Left lung (tissue), 14 donors: ENCODE measurements at places on chromosomes 2 and 18. TPM values are rescaled to one million over a fixed set of nuclear protein-coding genes. Genes with fewer than 3 reads are reported as not detected.

The CD302 gene
- 56.7 TPM for polyA plus RNA-seq

GRCh38 chr2:27622921-27623384 lies 5.9 kb downstream of the CCDC121 start:
- DNase-seq = no peak

DNA sequence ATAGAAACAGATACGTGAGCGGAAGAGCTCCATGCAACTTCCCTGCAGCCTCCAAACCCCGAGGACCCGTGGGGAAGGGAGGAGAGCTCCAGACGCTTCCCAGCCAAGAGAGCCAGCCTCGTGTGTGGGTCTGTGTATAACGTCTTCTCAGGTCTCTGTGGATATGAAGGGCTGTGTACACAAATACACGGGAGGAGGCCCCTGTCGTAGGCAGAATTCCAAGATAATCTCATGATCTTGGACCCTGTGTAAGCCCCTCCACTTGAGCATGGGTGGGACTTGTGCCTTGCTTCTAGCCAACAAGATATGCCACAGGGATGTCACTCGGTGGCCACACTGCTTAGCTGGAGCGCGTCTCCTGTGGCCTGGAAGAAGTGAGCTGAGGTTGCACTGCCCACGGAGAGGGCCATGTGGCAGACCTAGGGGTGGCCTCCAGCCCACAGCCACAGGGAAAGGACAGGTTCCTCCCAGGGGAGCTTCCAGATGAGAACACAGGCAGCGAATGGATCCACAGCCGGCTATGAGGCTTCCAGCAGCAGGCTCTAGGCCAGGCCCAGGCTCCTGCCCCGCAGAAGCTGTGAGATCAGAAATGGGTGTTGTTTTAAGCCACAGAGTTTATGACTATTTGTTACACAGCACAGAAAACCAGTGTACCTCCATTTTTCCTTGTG lies 15.6 kb upstream of the KLF11 start:
- no peak for DNase-seq

DNA sequence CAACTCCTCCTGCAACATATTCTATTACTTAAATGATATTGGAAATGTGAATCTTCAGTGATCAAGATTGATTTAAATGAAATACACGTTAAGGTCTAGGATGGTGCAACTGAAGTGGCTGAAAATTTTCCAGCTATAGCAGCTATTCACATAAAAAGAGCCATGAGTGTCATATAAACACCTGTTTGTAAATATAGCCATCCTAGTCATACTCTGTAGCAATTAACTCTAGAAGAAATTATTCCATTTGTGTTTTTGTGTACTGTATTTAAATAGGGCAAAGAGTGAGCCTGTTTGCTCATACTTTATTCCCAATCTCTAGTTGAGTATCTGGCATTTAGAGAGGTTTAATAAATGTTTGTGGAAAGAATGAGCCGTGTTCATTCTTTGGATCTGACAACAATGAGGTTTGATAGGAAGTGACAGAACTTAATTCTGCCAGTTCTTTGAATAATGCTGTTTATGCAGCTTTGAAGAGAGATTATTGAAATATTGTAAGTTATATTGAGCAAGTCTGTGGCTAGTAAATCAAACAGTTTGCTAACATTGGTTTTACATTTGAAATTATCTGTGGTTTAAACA lies 49.7 kb downstream of the BABAM2 start:
- DNase-seq = no peak

The CCDC102B gene
- 11.1 TPM for polyA plus RNA-seq

DNA sequence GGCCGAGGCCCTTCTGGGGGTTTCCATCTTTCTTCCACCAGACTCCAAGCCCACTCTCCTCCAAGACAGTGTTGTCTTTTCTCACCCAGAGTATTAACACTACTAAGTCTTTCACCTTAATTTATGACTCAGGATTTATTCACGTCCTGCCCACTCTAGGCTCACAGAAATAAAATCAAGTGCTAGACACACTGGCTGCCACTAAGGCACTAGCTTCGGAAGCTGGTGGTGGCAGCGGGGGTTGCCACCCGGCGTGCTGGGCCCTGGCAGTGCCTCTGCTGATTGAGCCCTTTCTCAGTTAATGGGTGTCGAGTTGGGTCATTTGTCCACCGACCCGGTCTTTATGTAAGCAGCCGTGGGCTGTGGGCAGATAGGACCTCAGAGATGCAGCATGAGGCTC lies 93.6 kb upstream of the FZD5 start:
- DNase-seq = no peak

GRCh38 chr2:99615247-99615771 lies 125.5 kb upstream of the REV1 start:
- DNase-seq = no peak

GRCh38 chr2:160252900-160253299 lies 52.8 kb upstream of the ITGB6 start:
- no peak for DNase-seq

DNA sequence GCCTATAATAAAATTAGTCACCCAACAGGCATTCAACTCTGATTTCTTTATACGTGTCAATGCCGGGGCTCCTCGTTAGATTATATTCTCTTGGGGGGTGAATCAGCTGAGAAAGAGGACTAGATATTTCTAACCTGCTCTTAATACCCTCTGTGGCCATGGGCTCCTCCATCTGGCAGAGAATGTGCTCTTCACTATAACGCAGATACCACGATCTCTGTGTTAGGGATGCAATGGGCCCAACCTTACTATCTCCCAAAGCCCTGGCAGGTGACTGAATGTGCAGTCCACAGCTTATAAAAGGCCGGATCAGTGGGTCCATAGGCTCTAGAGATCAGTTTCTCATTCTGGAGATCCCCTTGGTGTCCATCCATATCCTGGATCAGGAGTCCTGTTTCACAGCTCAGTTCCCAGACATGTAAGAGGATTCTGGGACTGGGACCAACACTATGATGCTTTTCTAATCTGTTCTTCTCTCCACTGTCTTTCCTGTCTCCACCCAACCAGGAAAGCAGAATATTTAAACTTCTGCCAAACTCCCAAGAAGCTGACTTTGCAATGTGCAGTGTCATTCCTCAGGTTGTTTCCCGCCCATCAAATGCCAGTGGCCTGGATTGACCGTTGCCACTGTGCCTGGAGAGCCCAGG lies 71.4 kb upstream of the CELF4 start:
- DNase-seq = no peak

The SLC4A5 gene
- polyA plus RNA-seq = 11.5 TPM

- DNase-seq = no peak
These were observed 27.5 kb downstream of the RNF103 start for GRCh38 chr2:86596118-86596517.

DNA sequence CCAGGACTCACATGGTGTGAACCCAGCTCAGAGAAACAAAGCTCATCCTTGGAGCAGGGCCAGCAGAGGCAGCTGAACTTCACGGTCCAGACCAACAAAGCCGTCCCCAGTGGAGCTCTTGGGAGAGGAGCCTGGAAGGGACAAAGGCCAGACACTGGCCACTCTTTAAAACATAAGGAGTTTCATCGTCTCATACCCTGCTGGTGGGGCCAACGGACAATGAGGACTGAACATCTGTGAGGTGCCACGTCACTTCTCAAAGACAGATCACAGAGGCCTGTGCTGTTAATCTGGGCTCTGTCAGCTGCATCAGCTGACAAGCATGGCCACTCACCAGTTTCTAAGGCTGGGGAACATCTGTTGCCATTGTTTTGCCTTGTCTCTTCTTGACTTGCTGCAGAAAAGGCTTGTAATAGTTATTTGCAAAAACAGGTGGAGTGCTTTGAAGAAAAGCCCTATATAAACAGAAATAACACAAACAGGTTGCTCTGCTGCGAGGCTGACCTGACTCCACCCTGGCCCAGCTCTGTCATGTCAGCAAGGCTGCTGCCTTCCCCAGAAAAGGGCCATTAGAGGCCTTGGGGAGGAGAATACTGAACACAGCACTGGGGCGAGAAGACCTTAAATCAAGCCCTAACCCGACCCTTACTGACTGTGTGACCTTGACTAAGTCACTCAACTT lies 68.1 kb upstream of the DAPL1 start:
- DNase-seq = no peak

DNA sequence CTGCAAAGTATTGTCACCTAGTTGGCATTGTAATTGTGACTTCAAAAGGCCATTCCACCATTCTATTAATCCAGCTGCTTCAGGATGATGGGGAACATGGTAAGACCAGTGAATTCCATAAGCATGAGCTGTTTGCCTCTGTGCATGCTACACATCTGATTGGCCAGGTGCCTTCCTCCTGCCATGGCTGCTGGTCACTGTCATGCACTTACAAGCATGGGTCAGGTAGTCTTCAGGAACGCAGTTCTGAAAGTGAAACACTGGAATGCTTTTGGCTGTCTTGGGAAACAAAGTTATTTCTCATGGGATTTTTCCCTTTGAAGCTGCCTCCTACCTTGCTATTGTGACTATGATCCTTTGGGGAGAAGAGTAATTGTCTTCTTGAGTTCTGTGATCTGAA lies 267.6 kb downstream of the GBX2 start:
- DNase-seq = no peak

The CFAP210 gene
- 4.0 TPM for polyA plus RNA-seq

GRCh38 chr2:192286093-192286701 lies 91.5 kb upstream of the TMEFF2 start:
- DNase-seq = no peak

The RND3 gene
- polyA plus RNA-seq = 118 TPM

- no peak for DNase-seq
These were observed 16.3 kb upstream of the C1GALT1C1L start for GRCh38 chr2:43692428-43692994.

GRCh38 chr2:195838002-195838401 lies 181.0 kb downstream of the SLC39A10 start:
- no peak for DNase-seq

GRCh38 chr18:55268628-55269275 lies 309.5 kb upstream of the CCDC68 start:
- no peak for DNase-seq

- no peak for DNase-seq
These were observed 45.0 kb upstream of the MGAT5 start for GRCh38 chr2:134208825-134209224.

DNA sequence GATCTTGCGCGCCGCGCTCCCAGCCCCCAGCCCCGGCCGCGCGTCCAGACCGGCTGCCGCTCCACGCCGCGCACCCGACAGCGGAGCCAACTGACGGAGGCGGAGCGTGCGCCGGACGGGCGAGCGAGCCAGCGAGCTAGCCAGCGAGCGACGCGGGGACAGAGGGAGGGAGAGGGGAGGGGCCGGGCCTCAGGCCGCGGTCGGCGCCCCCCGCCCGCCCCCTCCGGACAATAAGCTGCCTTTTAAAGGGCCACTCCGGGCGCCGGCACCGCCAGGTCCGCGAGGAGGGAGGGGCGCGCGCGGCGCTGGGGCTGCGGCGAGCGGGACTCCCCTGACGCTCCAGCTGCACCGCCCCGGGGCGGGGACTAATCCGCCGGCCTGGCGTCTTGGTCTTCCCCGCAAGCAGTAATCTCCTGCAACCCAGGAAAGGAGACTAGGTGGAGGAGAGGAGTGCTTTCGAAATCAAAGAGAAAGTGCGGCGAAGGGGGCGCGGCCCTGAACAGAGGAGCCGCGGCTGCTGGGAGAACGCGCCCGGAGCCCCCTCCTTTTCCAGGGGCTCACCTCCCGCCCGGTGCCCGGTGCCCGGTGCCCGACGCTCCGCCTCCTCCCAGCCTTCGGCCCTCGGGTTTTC lies at the start of gene BIN1:
Gene BIN1, minus strand, starts transcription at position 164 of the 631 bp plus-strand sequence. CDS start 211 bp downstream, outside the sequence.
- DNase-seq = peak; percentile 97

The TMEFF2 gene
- polyA plus RNA-seq = 0.34 TPM

GRCh38 chr2:162111958-162112850 lies 38.2 kb upstream of the DPP4 start:
- no peak for DNase-seq

The RGPD4 gene
- 0.14 TPM for polyA plus RNA-seq

DNA sequence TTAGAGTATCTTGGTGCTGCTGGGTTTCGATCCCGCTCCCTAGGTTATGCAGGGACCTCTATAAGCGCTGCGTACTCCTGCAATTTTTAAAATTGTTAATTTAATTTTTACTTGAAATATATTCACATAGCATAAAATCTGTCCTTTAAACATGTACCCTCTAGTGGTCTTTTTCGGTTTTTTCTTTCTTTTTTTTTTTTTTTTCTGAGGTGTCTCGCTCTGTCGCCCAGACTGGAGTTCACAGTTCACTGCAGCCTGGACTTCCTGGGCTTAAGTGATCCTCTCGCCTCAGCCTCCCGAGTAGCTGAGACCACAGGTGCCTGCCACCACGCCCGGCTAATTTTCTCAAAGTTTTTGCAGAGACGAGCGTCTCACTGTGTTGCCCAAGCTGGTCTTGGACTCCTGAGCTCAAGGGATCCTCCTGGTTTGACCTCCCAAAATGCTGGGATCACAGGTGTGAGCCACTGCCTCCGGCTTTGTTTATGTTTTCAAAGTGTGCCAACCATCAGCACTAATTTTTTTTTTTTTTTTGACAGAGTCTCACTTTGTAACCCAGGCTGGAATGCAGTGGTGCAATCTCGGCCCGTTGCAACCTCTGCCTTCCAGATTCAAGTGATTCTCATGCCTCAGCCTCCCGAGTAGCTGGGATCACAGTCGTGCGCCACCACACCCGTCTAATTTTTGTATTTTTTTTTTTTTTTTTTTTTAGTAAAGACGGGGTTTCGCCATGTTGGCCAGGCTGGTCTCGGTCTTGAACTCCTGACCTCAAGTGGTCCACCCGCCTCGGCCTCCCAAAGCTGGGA lies 585 bp upstream of the MOB1A start:
- no peak for DNase-seq

- DNase-seq = no peak
These were observed 16.5 kb downstream of the SDC1 start for GRCh38 chr2:20208476-20208859.

DNA sequence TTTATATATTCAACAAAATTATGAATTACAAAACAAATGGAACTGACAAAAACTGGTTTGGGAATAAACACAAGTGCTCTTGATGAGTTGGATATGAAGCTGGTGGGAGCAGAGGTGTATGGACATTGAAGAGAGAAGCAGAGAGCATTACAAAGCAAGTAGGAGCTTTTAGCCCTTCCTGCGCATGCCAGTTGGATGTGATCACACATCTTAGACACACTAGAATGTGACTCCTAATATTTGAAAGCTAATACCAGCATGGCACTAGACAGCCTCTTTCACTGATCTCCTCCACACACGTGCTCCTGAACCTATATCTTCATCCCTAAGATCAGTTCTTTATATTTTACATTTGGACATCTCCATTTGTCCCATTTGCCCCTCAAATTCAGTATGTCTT lies 298.1 kb downstream of the MTX2 start:
- DNase-seq = no peak

- DNase-seq = no peak
These were observed 11.9 kb upstream of the ADAM23 start for GRCh38 chr2:206431439-206431838.

GRCh38 chr2:42138163-42139015 lies 30.8 kb upstream of the EML4 start:
- DNase-seq = no peak

GRCh38 chr2:45962177-45962921 lies 310.9 kb downstream of the PRKCE start:
- peak; percentile 73 for DNase-seq

DNA sequence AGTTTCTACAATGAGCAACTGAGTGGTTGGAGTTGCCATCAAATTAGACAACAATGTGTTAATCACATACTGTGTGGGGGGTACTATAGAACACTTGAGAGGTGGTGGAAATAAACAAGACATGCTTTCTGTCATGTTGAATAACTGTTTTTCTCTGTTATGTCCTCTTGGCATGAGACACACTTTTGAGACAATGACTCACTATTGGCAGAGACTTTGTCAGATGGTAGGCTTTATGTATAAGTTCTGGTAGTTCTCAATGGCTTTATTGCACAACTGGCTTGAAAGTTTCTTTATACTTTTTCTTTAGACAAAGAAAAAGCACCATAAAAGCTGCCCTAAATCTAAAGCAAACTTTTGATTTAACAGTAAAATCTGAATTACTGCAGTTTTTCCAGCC lies 578.7 kb downstream of the ADCYAP1 start:
- DNase-seq = no peak

- no peak for DNase-seq
These were observed 393.0 kb upstream of the SALL3 start for GRCh38 chr18:78586586-78586985.

The ACVR1C gene
- 0.35 TPM for polyA plus RNA-seq
